Ovary (tissue), 10 donors: ENCODE measurements at places on chromosomes 6 and 20.

GRCh38 chr6:23106951-23107350 lies 537.6 kb downstream of the HDGFL1 start:
- no peak for DNase-seq

GRCh38 chr6:45386501-45386900 lies 8.8 kb upstream of the SUPT3H start:
- DNase-seq = no peak

DNA sequence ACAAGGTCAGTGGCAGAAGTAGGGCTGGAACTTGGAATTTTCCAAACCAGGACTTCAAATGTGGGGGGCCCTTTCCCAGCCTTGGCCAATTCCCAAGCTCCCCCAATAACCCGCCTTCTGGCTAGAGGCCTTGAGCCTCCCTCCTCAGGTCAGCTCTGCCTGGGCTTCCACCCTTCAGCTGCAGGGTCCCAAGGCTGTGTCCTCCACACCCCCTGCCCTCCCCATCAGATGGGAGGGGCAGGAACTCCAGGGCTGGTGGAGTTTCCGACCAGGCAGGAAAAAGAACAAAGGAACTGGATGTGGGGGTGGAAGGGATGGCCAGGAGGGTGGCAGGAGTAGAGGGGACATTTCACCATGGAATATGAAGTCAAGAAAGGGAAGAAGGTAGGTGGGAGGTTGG lies at the start of gene CCM2L:
Gene CCM2L (plus strand): TSS at position 338 of the 400 bp plus-strand sequence. CDS start 17 bp downstream, at position 355.
- DNase-seq = no peak

- DNase-seq = peak; percentile 79
Measured at GRCh38 chr6:106085984-106086813, at the start of gene PRDM1. TSS of gene PRDM1 (plus strand) at chr6:106086336. CDS start at chr6:106086554, 218 bp downstream.

DNA sequence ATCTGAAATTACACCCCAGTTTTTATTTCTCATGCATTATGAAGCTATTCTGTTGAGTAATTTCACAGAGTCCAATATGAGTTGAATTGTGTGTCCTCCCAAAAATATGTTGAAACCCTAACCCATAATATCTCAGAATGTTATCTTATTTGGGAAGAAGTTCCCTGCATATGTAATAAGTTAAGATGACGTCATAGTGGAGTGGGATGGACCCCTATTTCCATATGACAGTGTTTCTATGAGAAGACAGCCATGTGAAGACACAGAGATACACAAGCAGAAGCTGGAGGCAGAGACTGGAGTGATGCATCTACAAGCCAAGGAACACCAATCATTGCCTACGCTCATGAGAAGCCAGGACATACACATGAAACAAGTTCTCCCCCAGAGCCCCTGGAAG lies 81.3 kb downstream of the RFPL4B start:
- no peak for DNase-seq

- DNase-seq = no peak
Measured at GRCh38 chr20:53990768-53991450, 79.5 kb downstream of the BCAS1 start.

GRCh38 chr6:81853975-81854374 lies 101.5 kb upstream of the TENT5A start:
- no peak for DNase-seq

DNA sequence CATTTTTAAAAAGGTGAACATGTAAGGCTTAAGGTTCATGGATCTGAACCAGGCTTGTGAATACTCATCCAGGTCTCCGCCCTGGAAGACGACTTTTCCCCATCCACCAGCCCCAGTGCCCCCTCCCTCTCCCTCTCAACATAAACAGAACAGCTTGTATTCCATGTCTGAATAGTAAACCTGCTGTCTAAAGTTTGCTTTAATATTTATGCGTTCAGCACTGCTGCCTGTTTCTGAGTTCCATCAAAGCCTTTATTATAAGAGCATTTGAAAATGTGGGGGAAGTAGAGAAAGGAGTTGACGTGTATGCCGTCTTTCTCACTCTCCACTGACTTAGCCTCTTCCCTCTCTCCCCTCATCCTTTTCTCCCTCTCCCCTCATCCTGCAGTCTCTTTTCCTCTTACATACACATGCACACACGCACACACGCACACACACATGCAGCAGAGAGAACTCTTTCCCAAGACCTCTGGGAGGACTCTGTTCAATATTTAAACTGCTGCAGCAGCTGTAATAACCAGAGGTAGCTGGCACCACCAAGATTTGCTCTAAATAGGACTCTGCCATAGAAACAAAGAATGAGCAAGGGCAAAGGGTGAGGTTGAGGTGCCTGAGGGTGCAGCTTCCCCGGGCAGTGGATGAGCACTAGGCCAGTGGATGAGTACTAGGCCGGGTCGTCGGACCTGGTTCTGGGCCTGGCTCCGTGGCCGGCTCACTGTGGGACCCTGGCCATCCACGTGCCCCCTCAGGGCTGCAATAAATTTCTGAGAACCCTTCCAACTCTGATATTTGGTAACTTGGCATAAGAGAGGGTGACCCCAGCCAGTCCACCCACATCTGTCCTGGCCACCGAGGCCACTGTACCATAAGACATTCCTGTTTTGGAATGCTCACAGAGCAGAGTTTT lies 35.4 kb upstream of the VSTM2L start:
- no peak for DNase-seq

DNA sequence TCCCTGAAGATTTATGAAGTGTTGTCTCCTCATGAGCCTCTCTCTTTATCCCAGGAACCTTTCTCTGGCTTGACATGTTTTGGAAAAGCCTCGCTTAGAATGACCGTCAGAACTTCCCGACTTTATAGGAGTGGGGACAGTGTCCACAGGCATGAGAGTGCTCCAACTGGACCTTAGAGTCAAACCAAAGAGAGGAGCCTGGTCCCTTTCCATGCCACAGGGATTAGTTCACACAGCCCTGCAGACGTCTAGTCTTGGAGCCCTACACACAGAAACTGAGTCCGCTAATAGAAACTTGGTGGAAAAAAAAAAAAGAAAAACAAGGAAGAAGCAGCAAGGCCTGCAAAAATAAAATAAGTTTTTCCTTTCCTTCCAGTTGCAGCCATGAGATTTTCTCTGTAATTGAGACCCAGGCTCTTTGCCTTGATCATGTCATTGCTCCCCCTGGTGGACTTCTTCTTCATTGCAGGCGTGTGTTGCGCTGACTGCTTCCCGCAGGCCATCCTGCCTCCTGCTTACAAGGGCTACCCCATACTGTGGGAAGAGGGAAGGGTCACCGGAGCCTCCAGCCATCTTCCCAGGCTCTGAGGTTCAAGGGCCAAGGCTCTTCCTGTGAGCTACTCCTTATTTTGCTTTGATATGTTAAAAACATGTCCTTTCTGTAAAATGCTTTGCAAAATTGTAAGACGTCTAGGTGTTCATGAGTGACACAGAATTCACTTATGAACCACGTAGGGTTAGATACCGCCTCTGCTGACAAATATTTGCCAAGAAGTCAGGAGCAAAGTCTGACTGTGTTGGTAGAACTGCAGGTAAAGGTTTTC lies 201.0 kb downstream of the UST start:
- DNase-seq = peak; percentile 87

DNA sequence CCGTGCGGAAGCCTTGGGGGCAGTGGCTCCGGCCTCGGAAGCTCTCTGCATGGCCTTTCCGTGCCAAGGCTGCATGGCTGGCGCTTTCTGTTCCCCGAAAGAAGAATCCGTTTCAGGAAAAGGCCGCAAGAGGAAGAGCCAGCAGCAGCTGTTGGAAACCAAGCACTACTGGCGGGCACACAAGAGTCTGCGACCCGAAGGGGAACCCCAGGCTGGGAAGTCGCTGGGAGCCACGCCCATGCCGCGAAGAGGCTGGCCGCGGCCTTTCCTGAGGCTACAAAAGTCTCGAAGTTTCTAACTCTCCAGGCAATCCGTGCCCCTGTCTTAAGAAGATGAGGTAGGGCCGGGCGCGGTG lies at the start of gene CGAS:
Gene CGAS (minus strand): TSS at position 191 of the 355 bp plus-strand sequence. CDS start 116 bp downstream, at position 75.
- peak; percentile 58 for DNase-seq

- no peak for DNase-seq
Measured at GRCh38 chr6:113476937-113477839, 380.0 kb upstream of the MARCKS start.

DNA sequence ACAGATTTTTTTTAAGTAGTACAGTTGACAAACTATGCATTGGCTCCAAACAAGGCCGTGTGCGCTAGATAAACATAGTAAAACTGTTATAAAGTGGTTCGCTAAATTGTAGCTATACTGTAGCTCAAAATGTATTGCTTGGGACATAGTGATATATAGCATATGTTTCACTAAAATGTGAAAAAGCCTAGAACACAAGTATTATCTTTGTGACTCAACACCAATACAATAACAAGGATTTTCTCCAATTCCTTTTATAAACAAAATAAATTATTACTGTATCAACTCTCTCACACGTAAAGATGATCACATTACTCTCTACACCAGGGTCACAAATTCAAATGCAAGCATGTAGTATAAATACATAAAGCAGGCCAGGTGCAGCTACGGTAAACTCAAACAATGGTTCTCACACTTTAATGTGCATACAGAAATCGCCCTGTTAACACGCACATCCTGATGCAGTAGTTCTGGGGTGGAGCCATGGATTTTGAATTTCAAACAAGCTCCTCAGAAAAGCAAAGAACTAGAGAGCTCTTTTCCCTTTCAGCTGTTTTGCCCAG lies 214.6 kb downstream of the GMDS start:
- no peak for DNase-seq

GRCh38 chr20:58576603-58576970 lies 61.4 kb upstream of the APCDD1L start:
- no peak for DNase-seq
